ENCODE measurements at places on chromosomes 11 and 22. TPM values are rescaled to one million over a fixed set of nuclear protein-coding genes. Genes with fewer than 3 reads are reported as not detected.

Gene HIC2
- total RNA-seq, result 1.5 TPM

Gene EFCAB6
- 1.8 TPM for total RNA-seq

Gene CDPF1
- total RNA-seq, result 6.4 TPM

Gene B4GALNT4
- 1.5 TPM for total RNA-seq

Gene CUL5
- total RNA-seq, result 42.5 TPM

GRCh38 chr11:60739114-60739513, 14.6 kb downstream of the MS4A18 start:
- no peak for DNase-seq

DNA sequence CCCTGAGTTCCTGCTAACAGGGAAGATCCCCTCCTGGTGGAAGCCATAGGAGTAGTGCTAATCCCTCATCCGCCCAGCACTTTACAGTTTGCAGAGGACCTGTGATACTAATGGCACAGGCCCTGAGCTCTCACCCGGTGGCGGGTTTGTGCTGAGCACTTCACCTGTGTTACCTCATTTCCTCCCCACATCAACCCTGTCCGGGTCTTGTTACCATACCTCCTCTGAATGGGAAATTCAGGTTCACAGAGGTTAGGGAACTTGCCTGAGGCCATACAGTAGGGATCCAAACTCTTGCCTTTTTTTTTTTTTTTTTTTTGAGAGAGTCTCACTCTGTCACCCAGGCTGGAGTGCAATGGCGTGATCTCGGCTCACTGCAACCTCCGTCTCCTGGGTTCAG, 25.2 kb downstream of the CAPN1 start:
- no peak for DNase-seq

DNA sequence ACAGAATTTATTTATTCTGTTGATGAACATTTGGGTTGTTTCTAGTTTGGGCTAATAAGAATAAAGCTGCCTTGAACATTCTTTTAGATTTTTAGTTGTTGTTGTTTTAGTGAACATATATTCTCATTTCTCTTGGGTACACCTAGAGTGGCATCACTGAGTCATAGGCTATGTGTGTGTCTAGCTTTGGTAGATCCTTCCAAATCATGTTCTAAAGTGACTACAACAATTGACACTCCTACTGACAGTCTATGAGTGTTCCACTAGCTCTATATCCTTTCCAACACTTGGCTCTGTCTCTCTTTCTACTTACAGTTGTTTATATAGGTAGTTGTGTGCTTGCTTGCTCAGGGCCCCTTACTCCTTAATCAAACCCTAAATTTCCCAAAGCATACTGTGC, 346.0 kb upstream of the NCAM1 start:
- no peak for DNase-seq

- DNase-seq, result no peak
These were observed 407.8 kb downstream of the ETS1 start for GRCh38 chr11:128179512-128179911.

- no peak for DNase-seq
These were observed 118.0 kb downstream of the GRIK4 start for GRCh38 chr11:120629407-120630080.

GRCh38 chr11:73266646-73267020, 5.5 kb upstream of the P2RY6 start:
- no peak for DNase-seq

- no peak for DNase-seq
These were observed 1.3 kb downstream of the TRAF6 start for GRCh38 chr11:36508743-36509142.

DNA sequence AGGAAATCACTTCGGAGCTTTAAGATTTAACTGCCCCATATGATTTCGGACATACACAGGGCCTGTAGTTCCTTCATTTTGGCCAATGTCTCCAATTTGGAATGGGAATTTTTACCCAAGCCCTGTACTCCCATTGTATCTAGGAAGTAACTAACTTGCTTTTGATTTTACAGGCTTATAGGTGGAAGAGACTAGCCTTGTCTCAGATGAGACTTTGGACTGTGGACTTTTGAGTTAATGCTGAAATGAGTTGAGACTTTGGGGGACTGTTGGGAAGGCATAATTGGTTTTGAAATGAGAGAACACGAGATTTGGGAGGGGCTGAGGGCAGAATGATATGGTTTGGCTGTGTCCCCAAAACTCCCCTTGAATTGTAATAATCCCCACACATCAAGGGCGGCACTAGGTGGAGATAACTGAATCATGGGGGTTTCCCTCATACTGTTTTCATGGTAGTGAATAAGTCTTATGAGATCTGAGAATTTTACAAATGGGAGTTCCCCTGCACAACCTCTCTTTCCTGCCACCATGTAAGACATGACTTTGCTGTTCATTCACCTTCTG, 130.5 kb downstream of the LARGE1 start:
- DNase-seq, result no peak

DNA sequence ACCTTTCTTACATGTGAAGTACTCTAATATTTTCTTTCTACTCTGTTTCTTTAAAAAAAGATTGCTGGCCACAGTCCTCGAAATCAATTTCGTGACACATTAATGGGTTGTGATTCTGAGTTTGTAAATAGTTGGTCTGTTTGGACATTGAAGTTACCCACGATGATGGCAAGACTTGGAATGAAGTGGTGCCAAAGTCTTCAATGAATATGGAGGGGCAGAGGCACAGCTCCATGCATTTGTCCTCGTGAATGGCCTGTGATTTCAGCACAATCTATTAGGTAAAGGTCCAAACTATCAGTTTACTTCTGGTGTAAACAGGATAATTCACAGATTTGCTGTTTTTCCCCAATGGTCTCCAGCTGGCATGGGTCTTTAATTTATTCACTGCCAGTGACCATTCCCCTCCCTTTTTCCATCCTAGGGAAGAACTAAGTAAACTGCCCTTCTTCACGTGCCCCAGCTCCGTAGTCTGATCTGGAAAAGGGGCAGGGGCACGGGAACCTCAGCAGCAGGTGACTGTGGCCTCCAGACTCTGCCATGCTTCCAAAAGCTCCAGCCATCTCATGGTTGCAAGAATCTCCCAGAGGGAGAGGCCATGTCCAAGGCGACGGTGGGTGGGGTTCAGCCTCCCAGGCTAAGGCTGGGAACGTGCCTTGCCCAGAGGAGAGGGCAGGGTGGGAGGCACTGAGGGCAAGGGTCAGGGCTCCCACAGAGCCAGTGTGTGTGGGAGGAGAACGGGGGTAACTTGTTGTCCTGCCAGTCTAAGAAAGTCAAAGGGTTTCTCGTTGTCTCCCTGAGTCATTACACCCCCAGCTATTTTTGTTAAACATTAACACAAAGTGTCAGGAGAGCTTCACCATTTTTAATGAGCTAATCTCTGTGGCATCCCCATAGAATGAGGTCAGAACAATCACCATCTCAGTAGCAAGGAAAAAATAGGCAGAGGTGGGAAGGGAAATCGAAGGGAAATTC, 16.9 kb upstream of the PEX26 start:
- no peak for DNase-seq

GRCh38 chr22:25039255-25039654, 86.7 kb downstream of the KIAA1671 start:
- no peak for DNase-seq

GRCh38 chr11:110929129-110929528, 216.9 kb upstream of the ARHGAP20 start:
- DNase-seq, result no peak

GRCh38 chr11:17801166-17801565, 66.6 kb downstream of the KCNC1 start:
- DNase-seq, result no peak

- no peak for DNase-seq
These were observed 178.2 kb downstream of the LRRC4C start for GRCh38 chr11:41281131-41281742.

DNA sequence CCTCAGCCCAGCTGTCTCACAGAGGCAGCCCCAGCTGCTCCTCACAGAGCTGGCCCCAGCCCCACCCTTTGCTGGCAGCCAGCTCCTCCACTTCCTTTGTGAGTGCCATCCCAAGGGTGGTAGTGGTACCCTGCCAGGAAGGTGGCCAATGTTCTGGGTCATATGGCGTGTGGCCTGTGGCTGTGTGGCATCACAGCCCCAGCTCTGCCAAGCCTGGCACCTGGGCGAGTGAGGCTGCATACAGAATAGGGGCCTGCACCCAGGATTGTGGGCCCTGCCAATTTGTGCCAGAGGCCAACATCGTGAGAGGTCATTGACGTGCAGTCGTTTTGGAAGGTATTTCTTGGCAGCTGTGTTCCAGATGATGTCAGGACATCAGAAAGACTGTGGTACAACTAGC, 10.7 kb downstream of the TUB start:
- DNase-seq, result no peak

GRCh38 chr11:15864026-15864805, 492.1 kb downstream of the SOX6 start:
- DNase-seq, result no peak

DNA sequence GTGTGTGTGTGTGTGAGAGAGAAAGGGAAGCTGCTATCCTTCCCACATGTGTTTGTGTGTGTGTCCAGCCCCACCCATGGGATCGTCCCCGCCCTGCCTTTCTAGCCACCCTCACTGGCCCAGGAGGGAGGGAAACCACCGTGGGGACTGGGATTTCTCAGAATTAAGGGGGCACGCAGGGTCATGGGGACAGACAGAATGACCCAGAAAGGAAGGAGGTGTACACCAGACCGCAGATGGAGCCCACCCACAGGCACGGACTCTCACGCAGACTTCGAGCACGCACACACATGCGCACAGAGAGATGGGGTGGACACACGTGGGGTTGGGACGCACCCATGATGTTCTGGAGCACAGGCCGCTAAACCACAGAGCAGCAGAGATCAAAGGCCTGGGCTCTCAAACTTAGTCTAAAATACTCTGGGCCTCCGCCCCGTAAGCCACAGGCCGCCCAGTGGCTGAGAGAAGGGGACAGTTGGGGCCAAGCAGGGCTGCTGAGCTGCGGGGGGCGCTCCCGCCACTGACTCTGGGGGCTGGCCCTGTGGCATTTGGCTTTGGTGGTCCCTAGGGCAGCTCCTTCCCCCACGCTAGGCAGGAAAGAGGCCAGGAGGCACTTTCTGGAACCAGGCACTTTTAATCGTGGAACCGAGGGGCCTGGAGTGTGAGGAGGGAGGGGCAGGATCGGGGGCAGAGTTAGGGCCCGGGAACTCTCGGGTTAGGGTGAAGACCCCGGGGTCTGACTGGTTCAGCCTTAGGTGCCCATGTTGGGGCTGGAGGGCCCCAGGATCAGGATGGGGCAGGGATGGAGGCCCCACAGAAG, 1.5 kb downstream of the IFITM5 start:
- DNase-seq, result peak; percentile 46

DNA sequence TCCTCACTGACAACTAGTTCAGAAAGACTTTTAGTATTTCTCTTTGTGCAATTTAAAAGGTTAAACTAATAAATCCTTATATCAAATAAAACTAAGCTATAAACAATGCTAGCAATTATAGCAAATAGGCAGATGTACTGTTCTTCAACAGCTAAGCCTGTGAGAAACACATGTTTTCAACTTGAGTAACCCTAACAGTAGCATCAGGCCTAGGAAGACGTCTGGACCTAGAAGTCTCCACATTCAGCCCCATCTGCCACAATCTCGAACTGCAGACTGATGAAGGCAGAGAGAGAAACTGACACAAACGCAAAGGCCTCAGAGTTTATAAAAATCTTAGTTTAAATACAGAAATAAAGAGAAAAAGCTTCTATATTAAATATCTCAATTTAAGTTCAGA, 2.5 kb downstream of the ST13 start:
- DNase-seq, result no peak

DNA sequence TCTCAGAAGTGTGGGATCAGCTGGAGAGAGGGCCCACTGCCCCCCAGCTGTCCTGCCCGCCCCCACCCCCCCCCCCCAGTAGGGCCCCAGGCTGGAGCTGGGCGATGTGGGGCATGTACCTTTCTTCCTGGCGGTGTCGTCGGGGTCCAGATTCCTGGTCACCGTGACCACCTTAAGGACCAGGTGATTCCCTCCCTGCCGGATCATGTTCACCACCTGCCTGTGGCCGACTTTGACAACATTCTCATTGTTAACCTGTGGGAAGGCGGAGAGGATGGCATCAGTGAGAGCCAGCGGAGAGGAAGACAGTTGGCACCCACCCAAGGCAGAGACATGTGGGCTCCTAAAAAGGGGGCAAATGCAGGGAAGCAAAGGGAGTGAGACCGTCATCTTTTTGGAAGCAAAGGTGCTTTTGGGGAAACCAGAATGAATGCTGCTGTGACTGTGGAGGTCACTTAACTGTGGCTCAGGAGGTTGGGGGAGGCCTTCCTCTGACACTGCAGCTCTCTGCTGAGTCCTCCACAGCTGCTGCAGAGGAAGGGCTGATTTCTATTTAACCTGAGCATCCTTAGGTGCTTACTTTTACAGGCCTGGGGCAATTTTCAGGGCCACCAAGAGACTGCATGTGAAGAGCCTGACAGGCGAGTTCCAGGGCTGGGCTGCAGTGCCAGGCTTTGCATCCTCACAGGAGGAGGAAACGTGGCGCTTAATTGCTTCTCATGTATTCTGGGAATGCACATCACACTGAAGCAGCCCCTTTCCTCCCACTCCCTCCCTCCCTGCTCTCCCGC, 104.5 kb downstream of the CTTN start:
- peak; percentile 5 for DNase-seq

- no peak for DNase-seq
These were observed 88.0 kb upstream of the SHISAL1 start for GRCh38 chr22:44400763-44401060.

- DNase-seq, result peak; percentile 78
These were observed 13.6 kb upstream of the CDC42EP1 start for GRCh38 chr22:37546437-37547250.

- DNase-seq, result no peak
These were observed 104.0 kb upstream of the SYN3 start for GRCh38 chr22:33162196-33162595.

DNA sequence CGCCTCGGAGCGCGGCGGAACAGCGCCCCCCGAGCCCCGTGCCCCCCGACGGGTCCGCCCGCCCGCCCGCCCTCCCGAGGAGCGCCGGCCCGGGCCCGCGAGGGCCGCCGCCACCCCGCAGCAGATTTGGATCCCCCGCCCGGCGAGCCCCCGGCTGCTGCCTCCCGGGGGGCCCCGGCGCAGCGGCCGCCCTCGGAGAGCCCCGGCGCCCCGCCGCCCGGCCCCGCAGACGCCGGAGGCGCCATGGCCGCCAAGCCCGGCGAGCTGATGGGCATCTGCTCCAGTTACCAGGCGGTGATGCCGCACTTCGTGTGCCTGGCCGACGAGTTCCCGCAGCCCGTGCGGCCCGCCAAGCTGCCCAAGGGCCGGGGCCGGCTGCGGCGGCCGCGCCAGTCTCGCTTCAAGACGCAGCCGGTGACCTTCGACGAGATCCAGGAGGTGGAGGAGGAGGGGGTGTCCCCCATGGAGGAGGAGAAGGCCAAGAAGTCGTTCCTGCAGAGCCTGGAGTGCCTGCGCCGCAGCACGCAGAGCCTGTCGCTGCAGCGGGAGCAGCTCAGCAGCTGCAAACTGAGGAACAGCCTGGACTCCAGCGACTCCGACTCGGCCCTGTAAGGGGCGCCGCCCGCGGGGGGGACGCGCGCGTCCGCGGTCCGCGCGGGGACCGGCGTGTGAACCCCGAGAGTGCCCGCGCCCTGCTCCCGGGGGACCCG, 380 bp downstream of the C11orf96 start:
- DNase-seq, result no peak

Measured in left ventricle myocardium inferior (tissue), 1 donor.